Gastrocnemius medialis (tissue), 4 donors: ENCODE measurements at places on chromosomes 1 and 21. TPM values are rescaled to one million over a fixed set of nuclear protein-coding genes. Genes with fewer than 3 reads are reported as not detected.

Gene RNU1-1
- total RNA-seq: not detected

Gene HSPB7
- 1,466 TPM for total RNA-seq

Gene HAO2
- 0.18 TPM for total RNA-seq

Gene EFNA4
- 0.82 TPM for total RNA-seq

Gene DNASE2B
- 8.2 TPM for total RNA-seq

Gene SYT6
- total RNA-seq: 0.20 TPM

- no peak for DNase-seq
These were observed 88.5 kb downstream of the BEND5 start for GRCh38 chr1:48688102-48688760.

DNA sequence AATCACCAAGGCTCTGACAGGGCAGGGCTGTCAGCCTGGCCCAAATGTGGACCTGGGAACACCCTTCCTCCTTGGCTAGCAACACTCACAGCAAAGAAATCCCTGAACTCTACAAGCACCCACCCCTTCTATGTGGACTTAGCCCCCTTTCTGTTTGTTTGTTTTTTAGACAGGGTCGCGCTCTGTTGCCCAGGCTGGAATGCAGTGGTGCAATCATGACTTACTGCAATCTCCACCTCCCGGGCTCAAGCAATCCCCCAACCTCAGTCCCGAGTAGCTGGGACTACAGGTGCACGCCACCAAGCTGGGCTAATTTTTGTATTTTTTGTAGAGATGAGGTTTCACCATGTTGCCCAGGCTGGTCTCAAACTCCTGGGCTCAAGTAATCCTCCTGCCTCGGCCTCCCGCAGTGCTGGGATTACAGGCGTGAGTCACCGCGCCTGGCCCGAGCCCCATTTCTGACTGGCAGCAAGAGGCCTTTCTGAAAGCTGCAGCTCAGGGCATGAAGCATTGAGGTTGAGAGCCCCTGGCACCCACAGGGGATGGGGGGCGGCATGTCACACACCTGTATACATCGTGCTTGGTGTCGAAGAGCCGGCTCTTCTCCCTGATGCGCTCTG is 16.2 kb downstream of the RIPK4 start:
- DNase-seq: no peak

- DNase-seq: no peak
These were observed 44.0 kb downstream of the FAM163A start for GRCh38 chr1:179786815-179787685.

GRCh38 chr1:31335007-31335406 is 37.9 kb downstream of the FABP3 start:
- no peak for DNase-seq

DNA sequence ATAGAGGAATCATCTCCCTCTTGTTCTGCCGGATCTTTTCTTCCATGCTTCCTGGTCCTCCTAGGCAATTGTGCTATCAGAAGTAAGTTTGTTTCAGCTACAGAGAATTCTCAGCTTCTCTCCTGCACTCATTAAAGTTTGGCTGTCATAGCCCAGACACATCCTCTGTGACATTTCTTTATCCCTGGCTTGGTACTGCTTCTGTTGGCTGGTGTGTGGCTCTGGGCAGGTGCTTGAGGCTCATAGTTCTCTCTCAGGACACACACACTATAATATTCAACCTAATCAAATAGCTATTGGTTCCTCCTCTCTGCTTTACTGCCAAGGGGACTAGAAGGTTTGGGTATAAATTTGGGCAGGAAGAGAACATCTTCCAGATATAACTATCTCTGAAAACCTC is 172.1 kb downstream of the ROR1 start:
- DNase-seq: no peak

GRCh38 chr1:198258491-198258890 is 101.7 kb downstream of the NEK7 start:
- no peak for DNase-seq

DNA sequence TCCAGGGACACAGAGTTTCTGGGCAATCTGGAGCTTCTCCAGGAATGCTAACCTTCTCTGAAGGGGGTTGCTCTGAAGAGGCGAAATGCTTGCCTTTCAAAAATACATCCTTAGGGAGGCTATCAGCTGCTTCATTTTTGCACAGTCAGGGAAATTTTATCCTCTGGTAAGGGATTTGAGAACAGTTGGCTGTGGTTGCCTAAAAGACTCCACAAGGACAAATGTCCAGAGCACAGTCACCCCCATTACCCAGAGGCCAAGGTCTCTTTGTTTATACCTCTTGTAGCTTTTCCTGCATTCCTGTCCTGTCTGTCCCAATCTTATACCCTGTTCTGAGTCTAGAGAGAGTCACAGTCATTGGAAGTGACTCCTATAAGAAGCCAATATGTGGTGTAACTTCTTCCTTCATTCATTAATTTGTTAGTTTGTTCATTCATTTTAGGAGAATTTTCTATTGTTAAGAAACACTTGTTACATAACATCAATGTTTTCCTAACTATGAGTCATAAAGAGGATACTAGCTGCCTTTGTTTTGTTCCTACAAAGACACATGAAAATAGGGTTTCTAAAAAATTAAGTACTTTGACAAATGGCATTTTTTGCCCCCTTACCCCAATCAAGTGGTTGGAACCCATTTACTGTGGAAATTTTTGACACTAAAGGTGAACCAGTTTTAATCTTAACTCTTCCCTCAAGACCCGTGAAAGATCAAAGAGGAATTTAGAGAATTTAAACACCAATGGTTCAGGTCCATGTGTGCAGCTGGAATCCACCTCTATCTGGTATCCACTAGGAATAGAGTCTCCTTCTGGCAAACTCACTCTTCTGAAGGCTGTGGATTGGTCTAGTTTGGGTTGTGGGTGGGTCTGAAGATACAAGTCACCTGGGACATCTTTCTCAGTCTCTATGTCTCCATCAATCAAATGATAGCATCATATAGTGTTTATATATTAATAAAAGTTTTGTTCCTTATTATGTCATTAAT is 47.1 kb downstream of the GPR88 start:
- DNase-seq: no peak

GRCh38 chr1:226741009-226741408 is 1.9 kb upstream of the ITPKB start:
- no peak for DNase-seq

- DNase-seq: no peak
These were observed 41.2 kb downstream of the GNG12 start for GRCh38 chr1:67792103-67792502.

GRCh38 chr1:169099561-169099960 is 6.9 kb upstream of the ATP1B1 start:
- DNase-seq: no peak

DNA sequence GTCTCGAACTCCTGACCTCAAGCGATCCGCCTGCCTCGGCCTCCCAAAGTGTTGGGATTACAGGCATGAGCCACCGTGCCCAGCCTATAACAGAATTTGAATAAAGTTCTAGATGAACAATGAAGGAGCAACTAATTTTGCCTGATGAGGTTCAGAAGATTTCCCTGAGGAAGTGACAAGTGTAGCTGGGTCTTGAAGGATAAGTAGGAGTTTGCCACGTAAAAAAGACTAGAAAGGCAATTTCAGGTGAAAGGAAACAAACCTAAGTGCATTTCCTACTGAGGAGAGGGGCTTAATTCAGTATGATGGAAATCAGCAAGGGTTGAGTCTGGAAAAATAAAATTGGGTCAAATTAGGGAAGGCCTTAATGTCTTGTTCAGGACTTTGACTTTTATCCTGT is 18.6 kb upstream of the DMRTB1 start:
- no peak for DNase-seq

- no peak for DNase-seq
These were observed 243.0 kb downstream of the PDE4B start for GRCh38 chr1:66035616-66036245.

DNA sequence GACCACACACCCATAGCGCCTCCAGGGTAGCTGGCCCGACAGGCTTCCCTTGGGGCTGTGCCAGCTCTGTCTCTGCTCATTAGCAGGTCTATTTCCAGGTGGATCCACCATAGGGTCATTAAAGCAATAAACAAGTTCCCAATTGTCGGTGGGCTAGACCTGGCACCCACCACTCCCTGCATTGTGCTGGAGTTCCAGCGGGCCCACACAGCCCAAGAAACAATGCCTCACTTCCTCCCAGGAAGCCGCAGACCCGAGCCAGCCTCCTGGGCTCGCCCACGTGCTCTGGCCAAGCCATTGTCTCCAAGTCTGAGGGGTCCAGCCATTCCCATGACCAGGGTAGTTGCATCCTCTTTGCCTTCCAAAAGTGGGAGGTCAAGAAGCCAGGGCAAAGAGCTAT is 27.5 kb upstream of the SOX13 start:
- no peak for DNase-seq

GRCh38 chr1:208709981-208710380 is 465.8 kb upstream of the PLXNA2 start:
- no peak for DNase-seq

DNA sequence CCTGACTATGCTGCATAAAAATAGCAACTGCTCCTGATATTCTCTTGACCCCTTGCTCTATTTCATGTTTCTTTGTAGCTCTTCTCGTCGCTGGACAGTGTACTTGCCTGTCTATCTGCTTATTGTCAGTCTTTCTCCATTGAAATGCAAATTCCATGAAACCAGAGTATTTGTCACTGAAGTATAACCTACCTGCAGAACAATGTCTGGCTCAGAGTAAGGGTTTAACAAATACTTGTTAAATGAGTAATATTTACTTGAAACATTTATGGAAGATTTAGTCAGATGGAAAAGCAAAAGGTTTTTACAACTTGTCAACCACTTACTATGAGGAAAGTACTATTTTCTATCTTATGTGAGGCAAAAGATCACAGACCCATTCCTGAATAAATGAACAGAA is 19.9 kb upstream of the ERICH3 start:
- no peak for DNase-seq

DNA sequence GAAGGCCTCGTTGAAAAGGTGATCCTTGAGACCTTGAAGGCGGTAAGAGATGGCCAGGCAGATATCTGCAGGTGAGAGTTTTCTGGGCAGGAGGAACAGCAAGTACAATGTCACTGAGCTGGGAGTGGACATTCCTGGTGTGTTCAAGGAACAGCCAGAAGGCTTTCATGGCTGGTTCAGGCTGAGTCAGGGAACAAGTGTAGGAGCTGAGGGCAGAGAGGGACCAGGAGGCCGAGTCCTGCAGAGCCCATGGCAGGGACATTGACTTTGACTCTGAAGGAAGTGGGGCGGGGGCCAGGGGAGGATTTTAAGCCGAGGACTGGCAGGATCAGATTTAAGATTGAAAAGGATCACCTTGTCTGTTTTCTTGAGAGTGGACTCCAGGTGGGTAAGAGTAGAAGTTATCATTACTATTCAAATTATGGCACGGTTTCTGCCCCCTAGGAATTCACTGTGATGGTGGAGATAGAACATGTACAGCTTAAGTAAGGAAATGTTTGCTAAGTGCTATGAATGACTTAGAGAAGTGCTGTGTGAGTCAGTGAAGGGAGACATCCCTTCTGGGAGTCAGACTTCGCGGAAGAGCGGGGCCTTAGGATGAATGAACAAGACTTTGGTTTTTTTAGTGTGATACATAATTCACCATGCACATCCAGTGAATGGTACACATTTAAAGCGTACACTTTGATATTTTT is 202.3 kb downstream of the KIF26B start:
- DNase-seq: no peak
